ENCODE measurements at places on chromosomes 6 and 20. TPM values are rescaled to one million over a fixed set of nuclear protein-coding genes. Genes with fewer than 3 reads are reported as not detected.
A peak's percentile ranks its signal among the peaks of the same experiment; 100 is the strongest.

GRCh38 chr6:43478008-43478372 is 620 bp downstream of the TJAP1 start:
- DNase-seq = no peak

DNA sequence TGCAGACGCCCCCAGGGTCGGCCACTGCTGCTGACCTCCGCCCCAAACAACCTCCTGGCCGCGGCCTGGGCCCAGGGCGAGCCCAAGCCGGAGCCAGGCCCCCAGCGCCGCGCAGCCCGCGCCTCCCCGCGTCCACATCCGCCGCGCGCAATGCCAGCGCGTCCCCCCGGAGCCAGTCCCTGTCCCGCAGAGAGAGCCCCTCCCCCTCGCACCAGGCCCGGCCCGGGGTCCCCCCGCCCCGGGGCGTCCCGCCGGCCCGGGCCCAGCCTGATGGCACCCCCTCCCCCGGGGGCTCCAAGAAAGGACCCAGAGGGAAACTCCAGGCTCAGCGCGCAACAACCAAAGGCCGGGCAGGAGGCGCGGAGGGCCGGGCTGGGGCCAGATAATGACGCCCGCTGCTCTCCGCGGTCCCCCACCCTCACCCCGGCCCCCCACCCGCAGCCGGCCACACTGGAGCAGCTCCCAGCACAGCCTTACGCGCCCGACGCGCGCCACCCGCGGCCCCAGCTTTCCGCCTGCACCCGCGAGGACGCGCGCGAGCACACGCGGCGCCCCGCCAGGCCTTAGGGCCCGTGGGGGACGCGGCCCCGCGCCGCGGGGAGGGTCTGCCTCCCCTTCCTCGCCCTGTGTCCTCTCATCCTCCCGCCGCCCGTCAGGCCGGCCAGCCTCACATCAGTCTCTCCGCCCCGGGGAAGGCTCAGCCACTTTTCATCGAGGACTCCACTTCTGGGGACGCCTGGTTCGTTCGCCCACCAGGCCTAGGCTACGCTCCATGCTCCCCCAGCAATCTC is 12.9 kb upstream of the SLC22A7 start:
- no peak for DNase-seq

- DNase-seq = no peak
These were observed 709 bp downstream of the SCAND1 start for GRCh38 chr20:35953387-35954199.

DNA sequence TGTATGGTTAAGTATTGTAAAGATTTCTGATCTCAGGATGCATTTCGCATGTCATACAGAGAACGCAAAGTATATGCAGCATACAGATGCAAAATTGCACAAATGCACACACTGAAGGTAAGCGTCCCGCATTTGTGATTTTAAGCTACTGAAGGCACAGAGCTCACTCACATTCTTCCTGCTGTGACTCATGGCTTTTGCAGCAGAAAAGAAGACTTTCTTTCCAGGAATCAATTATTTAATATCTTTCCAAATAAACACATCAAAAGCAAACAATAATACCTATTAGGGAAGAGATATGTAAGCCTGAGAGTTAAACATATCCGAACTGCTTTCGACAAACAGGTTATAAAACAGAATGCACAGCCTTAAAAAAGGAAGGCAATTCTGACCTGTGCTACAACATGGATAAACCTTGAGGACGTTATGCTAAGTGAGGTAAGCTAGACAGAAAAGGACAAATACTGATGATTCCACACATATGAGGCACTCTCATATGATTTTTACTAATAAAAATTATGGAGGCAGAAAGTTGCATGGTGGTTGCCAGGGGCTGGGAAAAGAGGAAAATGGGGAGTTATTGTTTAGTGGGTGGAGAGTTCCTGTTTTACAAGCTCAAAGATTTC is 109.0 kb downstream of the TFAP2A start:
- peak; percentile 53 for DNase-seq

DNA sequence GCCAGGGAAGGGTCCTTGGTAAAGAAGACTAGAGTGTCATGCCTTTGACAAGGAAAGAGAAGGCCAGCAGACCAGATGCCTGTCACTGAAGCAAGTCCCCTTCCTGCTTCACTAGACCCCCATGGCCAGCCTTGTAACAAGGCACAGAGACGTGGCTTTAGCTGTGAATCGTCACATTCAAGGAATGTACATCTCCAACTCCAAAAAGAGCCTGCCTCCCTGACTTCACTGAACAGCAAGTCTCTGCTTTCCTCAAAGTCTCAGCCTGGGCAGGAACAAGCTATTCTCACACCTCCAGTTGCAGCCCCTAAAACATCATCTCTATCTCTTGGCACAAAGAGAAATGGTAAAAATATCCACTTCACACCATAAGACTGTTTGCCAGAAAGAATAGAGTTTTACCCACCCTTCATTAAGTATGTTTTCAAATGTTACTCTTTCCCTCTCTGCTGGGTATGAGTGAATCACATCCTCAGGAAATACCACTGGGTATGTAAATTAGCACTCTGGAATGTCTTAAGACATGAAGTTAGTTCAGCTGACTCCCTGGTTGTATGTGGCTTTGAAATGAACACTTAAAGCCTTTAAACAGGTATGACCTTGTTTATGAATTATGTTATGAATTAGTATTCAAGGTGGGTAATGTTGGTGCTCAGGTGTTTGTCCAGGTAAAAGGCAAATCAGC is 46.4 kb upstream of the NT5E start:
- DNase-seq = peak; percentile 95

DNA sequence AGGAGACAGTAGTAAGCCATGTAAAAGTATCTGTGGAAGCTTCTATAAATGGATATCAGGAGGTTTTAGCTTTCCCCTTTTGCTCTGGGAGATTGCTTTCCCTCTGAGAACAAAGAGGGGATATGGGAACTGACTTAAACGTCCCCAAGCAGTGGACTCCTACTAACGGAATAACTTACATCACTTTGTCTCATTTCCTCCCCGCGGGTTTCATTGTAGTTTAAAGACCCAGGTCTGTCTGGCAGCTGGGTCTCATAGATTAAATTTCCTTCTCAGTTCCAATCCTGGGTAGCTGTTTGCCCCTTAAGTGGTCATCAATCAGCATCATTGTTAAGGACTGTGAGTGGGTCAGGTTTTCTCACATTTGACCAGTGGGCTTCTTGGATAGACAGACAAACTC is 68.7 kb downstream of the PLAGL1 start:
- DNase-seq = no peak

DNA sequence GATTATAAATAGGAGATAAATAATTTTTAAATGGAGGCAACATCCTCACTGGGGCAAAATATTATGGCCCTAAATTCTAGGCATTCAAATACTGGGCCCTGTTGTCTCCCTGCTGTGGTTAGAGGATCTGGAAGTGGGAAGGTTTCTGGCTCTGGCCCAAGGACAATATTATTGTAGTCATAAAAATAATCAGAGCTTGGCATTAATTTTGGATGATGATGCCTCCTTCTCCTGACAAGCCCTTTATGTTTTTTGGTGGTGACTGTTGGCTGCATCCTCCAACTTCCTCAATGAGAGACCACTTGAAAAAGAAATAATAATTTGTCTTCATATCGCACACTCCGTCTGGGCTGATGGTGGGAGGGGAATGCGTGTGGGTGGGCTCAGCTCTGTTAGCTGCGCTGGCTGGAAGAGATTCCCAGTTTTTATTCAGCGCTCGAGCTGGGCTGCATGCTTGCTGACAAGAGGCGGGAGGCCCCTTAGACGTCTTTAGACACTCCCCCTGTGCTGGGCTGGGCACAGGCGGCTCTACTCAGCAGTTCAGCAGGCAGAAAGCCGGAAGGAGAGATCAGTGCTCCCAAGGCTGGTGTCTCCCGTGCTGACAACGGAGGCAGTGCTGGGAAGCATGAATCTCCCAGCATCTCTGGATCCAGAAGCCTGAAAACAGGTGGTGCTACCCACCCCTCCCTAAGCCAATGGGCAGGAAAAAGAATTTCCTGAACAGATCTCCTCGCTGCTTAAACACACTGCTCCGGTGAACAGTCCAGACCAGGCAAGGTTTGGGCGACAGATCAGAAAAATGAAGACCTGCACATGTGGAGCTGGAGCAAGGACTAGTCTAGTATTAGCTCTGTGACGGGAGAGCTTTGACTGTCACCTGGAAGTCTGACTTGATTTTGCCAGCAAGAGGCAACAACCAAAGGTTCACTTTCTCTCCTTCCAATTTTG is 97.7 kb downstream of the SYCP2 start:
- peak; percentile 57 for DNase-seq

GRCh38 chr6:54028170-54028569 is 83.1 kb upstream of the MLIP start:
- DNase-seq = no peak

- peak; percentile 83 for DNase-seq
These were observed 149.1 kb downstream of the EDN1 start for GRCh38 chr6:12439296-12439695.

DNA sequence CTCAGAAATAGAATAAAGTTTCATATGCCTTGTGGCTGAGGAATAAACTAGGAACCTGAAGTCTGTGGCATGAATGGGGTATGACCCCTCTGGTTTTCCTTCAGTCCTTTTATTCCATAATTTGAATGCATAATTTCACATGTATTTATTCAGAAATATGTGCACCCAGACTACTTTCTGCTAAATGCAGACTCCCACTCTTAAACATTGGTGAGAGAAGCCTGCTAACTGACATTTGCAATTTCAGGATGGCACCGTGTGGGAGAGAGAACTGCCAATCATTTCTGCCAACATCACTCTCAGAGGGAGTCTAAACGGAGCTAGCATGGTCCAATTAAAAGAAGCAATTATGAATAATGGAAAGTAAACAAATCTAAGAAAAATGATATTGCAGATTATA is 141.3 kb downstream of the ADGRB3 start:
- no peak for DNase-seq

GRCh38 chr6:23494367-23494766 is 631.6 kb upstream of the NRSN1 start:
- DNase-seq = no peak

- no peak for DNase-seq
These were observed at the start of gene RAB44 for GRCh38 chr6:36697481-36697903. RAB44 (plus strand) TSS chr6:36697826; CDS start chr6:36704236, 6,410 bp downstream.

DNA sequence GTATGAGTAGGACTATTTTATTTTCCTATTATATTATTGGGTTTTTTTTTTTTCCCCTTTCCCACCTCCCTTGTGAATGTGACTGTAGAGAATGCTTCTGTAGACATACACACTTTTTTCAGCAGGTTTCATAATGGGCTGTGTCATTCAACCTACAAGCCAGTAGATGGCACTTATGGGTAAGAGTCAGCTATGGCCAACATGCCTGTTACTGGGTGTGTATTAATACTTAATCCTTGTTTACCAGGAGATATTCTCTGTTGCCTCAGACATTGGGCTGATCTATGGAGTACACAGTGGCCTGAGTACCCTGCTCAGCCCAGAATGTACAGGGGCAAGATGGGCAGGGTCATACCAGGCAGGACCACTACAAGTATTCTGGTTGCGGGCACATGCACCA is 382.5 kb downstream of the EPHA7 start:
- no peak for DNase-seq

- peak; percentile 58 for DNase-seq
These were observed 13.8 kb downstream of the NQO2 start for GRCh38 chr6:3013486-3013885.

- no peak for DNase-seq
These were observed 97.8 kb downstream of the HFE start for GRCh38 chr6:26185004-26185403.

GRCh38 chr20:24207803-24208300 is 219.3 kb upstream of the GGTLC1 start:
- no peak for DNase-seq

DNA sequence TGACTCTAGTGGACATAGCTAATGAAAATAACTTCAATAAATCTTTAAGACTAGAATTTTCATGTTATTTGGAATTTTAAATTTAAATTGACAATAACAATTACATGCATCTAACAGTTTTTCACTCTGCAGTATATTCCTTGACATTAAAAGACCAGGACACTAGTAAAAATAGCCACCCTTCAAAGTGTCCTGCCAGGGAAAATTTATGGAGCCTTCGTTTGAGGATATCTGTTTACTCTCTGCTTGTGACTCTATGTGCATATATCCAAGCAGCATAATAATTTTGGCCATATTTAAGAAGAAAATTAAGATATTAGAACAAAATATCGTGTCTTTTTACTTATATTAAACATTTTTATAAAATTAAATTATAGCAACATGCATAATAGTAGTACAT is 58.8 kb upstream of the NKAIN2 start:
- DNase-seq = no peak

- DNase-seq = no peak
These were observed 14.3 kb downstream of the STX7 start for GRCh38 chr6:132498638-132499037.

- DNase-seq = no peak
These were observed 516 bp downstream of the TMEM151B start for GRCh38 chr6:44270526-44271405.

- DNase-seq = no peak
These were observed 144.6 kb downstream of the TFAP2C start for GRCh38 chr20:56773749-56774148.

DNA sequence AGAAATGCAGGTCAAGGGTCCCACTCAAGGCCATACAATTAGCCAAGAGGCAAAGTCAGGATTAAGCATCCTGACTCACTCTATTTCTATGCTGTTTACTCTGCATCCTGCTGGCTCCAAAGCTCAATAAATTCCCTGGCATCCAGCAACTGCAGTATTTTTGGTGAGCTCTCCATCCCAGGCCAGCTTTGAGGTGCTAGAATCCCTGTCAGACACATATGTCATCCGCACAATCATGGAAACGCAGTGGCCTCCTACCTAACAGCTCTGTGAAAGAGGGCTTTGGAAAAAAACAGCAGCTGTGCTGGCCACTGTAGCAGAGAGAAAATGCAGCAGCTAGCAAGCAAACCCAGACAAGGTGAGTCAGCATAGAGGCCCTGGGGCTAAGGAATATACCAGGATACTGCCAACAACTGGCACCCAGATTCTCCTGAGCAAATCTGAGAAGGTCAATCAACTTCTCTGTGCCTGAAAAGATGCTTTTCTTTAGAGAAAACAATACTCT is 58.4 kb downstream of the ANKEF1 start:
- peak; percentile 75 for DNase-seq

GRCh38 chr6:9140172-9140571 is 704.8 kb upstream of the SLC35B3 start:
- peak; percentile 58 for DNase-seq

GRCh38 chr6:140045116-140045515 is 670.7 kb upstream of the CITED2 start:
- peak; percentile 24 for DNase-seq

- DNase-seq = no peak
These were observed 87.8 kb downstream of the ANKRD6 start for GRCh38 chr6:89520736-89521135.

The CD24 gene
- polyA plus RNA-seq = 192 TPM

The EEF1E1 gene
- polyA plus RNA-seq = 62.1 TPM

The PPIL6 gene
- polyA plus RNA-seq = 0.16 TPM

The ZNF451 gene
- 5.7 TPM for polyA plus RNA-seq

The SAMD10 gene
- 2.3 TPM for polyA plus RNA-seq

The SLC22A3 gene
- polyA plus RNA-seq = 0.99 TPM

The PHACTR3 gene
- 28.1 TPM for polyA plus RNA-seq

The PKIG gene
- 25.4 TPM for polyA plus RNA-seq

The NKAIN4 gene
- polyA plus RNA-seq = 0.29 TPM

Measured in foreskin keratinocyte (primary cell).